ENCODE measurements at places on chromosomes 13 and 19. TPM values are rescaled to one million over a fixed set of nuclear protein-coding genes. Genes with fewer than 3 reads are reported as not detected.

- no peak for DNase-seq
Measured at GRCh38 chr13:42474954-42475353, 99.0 kb upstream of the TNFSF11 start.

DNA sequence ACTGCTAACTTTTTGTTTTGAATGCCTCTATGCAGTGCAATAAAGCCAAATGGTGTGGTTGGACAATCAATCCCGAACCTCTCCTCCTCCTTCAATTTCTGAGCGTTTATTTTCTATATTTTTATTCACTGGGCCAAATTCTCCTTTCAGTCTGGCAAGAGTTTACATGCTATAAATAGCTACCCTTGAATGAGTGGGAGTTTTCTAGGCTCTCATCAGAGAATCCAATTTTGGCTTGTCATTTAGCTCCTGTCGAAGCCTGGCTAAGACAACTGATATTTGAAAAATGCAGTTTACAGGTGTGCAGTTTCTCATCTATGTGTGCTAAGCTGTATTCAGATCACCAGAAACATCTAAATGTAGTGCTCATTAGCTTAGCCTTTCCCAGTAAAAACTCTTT lies 61.8 kb downstream of the OLFM4 start:
- no peak for DNase-seq

- DNase-seq: no peak
Measured at GRCh38 chr13:72469906-72470305, 257.5 kb downstream of the MZT1 start.

The ACER1 gene
- polyA plus RNA-seq: 0.24 TPM

The AMER2 gene
- 0.27 TPM for polyA plus RNA-seq

Data from left renal cortex interstitium (tissue), 4 donors.